ENCODE measurements at places on chromosomes 13 and 19.

- DNase-seq = no peak
These were observed 9.3 kb upstream of the CDX2 start for GRCh38 chr13:27978301-27978968.

- no peak for DNase-seq
These were observed 164.5 kb downstream of the NHLRC3 start for GRCh38 chr13:39202746-39203145.

GRCh38 chr13:32504263-32504662 lies 34.3 kb downstream of the N4BP2L2 start:
- DNase-seq = no peak

GRCh38 chr19:17242431-17243208 lies 3.1 kb downstream of the NR2F6 start:
- no peak for DNase-seq

DNA sequence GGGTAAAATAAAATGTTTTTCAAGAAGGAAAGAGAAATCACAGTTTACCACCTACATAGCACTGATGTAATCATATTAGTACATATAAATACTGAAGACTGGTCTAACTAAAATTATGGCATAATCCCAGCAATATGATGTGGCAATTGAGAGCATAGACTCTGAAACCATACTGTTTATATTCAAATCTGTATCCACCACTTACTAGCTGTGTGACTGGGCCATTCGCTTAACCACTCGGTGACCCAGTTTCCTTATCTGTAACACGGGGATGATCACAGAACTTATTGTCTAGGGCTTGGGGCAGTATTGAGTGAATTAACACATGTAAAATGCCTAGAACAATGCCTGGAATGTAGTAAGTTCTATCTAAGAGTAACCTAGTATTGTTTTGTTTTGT lies 13.1 kb upstream of the GTF3A start:
- DNase-seq = no peak

GRCh38 chr13:44498969-44499368 lies 77.2 kb downstream of the TSC22D1 start:
- no peak for DNase-seq

DNA sequence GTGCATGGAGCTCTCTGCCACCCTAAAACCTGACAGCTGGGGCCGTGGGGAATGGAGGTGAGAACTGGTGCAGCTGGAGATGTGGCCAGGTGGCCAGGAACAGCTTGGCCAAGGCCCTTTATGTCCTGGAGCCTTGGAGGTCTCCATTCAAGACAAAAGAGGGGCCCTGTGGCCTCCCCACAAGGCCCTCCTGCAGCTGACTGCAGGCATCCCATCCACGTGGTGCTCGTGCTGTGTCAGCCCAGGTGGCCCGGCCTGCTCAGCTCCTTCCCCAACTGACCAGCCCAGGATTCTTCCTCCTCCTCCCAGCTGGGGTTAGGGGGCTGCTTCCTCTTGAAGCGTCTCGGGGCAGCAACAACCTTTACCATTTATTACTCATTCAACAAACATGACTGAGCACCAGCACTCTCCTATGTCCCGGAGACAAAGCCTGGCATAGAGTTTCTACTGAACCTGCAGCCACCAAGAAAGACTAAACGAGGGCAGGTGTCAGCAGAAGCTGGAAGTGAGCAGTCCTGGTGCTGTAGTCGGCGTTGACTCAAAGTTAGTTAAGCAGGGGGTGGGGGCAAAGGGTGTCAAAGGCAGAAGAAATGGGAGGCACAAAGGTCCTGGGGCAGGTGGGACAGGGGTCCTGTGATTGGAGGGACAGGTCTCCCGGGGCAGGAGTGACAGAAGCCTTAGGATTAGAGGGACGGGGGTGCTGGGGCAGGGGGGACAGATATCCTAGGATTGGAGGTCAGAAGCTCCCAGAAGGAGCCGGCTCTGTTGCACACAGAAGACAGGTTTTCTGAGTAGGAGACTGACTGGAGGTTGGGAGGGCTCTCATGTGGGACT lies 23.3 kb upstream of the C13orf46 start:
- no peak for DNase-seq

DNA sequence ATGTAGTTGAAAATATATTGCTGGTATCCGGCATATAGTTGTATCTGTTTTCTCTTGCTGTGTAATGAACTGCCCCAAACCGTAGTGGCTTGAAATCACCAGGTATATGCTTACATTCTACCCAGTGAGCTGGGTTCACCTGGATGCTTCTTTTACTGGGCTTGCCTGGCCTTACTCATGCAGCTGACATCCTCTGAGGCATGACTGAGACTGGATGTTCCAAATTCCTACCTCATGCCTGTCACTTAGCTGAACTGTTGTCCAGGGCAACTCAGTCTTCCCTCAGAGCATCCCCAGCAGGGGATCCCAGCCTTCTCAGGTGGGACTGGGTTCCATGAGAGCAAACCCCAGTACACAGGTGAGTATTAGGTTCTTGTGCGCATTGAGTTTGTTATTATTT lies 66.8 kb downstream of the IFT88 start:
- DNase-seq = no peak

DNA sequence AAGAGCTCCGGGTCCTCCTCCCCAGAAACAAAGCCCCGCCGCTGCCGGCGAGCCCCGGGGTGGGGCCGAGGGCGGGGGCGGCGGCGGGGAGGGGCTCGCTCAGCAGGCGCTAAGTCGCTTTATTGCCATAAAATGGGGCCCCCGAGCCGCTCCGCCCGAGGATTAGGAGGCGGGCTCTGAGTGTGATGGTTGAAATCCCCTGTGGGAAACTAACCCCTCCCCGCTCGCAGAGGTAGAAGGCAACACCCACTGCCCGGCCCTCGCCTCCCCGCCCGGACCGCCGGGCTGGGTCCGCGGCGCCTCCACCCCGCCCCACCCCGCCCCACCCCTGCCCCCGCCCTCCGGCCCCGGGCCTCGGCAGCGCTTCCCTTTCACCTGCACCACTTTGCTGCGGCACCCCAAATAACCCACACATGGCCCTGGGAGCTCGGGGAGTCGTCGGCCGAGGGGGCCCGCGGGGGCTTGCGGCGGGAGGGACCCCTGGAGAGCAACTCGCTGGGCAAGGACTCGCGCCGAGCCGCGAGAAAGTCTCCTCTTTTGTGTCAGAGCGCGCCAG lies at the start of gene KLF12:
Gene KLF12 (minus strand): TSS at position 184 of the 556 bp plus-strand sequence.
- peak; percentile 83 for DNase-seq

GRCh38 chr19:18185538-18185937 lies 7.5 kb upstream of the MPV17L2 start:
- no peak for DNase-seq

DNA sequence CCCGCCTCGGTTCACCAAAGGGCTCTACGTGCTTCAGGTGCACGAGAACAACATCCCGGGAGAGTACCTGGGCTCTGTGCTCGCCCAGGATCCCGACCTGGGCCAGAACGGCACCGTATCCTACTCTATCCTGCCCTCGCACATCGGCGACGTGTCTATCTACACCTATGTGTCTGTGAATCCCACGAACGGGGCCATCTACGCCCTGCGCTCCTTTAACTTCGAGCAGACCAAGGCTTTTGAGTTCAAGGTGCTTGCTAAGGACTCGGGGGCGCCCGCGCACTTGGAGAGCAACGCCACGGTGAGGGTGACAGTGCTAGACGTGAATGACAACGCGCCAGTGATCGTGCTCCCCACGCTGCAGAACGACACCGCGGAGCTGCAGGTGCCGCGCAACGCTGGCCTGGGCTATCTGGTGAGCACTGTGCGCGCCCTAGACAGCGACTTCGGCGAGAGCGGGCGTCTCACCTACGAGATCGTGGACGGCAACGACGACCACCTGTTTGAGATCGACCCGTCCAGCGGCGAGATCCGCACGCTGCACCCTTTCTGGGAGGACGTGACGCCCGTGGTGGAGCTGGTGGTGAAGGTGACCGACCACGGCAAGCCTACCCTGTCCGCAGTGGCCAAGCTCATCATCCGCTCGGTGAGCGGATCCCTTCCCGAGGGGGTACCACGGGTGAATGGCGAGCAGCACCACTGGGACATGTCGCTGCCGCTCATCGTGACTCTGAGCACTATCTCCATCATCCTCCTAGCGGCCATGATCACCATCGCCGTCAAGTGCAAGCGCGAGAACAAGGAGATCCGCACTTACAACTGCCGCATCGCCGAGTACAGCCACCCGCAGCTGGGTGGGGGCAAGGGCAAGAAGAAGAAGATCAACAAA lies 2.6 kb downstream of the PCDH17 start:
- no peak for DNase-seq

GRCh38 chr19:18682807-18683108 lies 722 bp upstream of the CRTC1 start:
- no peak for DNase-seq

DNA sequence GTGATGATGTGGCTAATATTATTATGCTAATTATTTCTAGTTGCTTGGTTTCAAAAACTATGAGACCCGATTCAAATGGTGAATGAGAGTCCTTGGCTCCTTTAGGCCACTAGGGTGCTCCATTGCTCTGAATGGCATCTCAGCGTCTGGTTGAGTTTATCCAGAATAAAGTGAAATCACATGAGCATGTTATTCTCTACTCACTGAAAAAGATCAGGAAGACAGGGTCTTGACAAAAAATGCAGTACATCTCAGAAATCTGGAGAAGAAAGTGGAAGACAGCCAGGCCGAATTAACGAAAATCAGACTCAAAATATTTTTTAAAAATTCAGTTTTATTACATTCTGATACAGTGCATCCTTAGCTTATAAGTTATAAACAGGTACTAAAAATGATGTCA lies 516.2 kb downstream of the MYO16 start:
- DNase-seq = no peak

- DNase-seq = no peak
These were observed 12.9 kb upstream of the LRRC4B start for GRCh38 chr19:50580970-50581634.

DNA sequence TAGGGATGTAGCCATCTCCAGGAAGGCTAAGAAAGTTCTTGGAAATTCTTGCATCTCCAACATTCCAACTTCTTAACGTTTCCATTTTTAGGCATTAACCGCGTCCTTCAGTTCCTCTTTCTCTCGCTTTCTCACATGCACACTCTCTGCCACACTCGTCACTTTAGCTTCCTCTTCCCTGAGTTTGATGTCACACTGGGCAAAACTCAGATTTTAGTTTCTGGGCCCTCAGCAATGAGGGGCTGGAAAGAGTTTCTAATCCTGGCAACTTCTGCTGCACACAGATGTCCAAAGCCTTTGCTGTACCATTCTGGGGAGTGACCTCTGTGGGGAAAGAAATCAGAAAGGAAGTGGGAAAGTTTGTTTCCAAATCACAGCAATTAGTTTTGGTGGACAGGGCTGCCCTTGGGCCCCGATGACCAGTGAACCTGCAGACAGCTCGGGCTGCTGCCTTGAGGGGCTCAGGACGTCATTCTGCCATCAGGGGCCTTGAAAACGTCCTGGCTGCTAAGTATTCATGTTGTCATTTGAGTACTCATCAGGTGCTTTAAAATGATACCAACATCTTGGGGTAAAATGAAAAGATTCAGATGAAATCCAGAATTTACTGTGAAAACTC lies 89.3 kb downstream of the KL start:
- no peak for DNase-seq

DNA sequence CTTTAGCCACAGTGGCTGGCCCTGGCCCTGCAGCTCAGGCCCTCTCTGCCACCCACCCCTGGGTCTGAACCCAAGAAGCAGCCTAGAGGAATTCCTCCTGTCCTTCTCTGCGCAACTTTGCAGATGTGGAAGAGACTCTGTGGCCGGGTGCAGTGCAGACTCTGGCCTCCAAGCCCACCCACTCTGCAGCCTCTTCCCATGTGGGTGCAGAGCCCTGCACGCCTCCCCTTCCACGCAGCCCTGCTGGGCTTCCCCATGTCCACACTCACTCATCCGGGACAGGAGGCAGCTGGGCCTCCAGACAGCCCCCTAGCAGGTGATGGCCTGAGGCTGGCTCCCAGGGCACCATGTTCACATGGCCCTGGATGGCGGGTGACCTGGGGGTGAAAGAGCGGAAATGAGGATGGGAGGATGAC lies 2.5 kb downstream of the TEX29 start:
- DNase-seq = no peak

DNA sequence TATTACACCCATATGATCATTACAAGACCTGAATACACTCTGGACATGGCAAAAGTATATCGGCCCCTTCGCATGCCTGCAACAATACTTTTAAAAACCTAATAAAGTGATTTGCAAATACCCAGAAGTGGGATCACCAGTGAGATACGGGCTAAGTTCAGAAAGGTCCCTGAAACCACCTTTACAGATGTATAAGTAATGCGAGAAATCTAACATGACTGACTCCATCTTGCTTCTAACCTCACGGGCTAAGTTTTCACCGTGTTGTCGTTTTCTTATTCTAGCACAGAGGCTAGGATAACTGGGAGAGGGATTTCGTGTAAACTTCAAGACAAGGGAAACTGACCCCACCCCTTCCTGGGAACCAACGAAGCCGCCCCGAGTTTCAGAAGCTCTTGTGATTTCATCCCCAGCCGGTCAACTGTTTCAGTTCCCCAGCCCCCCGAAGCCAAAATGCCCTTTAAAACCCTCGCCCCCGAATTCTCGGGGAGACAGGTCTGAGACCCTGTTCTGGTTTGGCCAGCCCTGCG lies 703 bp downstream of the NEK3 start:
- no peak for DNase-seq

DNA sequence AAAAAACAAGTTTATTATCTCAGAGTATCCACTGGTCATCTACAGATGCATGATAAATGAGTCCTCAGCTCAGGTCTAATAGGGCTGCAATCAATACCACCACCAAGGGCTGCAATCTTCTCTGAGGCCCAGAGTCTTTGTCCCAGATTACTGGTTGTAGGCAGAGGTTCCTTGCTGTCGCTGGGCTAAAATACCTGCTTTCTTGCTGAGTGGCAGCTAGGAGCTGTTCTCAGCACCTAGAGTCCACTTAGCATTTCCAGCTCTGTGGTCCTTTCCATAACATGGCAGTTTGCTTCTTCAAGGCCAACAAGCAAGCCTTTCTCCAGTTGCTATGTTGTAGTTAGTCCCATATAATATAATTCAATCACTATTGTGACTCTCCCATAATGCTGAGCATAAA lies 351.3 kb downstream of the SLITRK1 start:
- no peak for DNase-seq

- no peak for DNase-seq
These were observed 36.8 kb downstream of the INSR start for GRCh38 chr19:7257148-7258040.

DNA sequence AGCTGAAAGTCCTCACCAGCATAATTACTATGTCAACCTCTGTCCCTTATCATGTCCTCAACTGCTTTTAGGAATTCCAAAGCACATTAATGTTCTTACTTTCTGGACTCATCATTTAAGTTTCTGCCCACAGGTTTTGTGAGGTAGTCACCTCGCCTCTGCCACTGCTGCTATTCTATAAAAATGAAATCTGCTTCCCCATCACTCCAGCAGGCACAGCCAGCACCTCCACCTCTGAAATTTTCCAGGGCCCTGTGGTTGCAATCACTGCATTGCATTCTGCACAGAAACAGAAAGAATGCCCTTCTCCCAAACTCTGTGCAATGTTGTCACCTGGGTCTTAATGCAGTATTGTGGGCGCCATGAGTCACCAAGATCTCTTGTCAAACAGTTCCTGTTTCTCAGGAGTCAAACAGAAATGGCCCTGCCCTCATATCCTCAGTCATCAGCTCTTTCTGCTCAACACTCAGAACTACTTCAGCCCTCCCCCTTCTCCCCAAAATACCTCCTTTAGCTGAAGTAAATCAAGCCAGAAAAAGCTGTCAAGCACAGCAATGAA lies 529.2 kb upstream of the NBEA start:
- no peak for DNase-seq

Data from stimulated activated CD8-positive, alpha-beta memory T cell treated with anti-CD3 and anti-CD28 coated beads, Interleukin-2, amount 100 ng/mL, for 1 hour (primary cell).